SW480 (cell line): ENCODE measurements at places on chromosomes 12 and 14.

GRCh38 chr12:55682087-55682796, 25.5 kb downstream of the ITGA7 start:
- DNase-seq = peak; percentile 74

- DNase-seq = no peak
Observed at GRCh38 chr14:64005822-64006221, 153.0 kb downstream of the SYNE2 start.

DNA sequence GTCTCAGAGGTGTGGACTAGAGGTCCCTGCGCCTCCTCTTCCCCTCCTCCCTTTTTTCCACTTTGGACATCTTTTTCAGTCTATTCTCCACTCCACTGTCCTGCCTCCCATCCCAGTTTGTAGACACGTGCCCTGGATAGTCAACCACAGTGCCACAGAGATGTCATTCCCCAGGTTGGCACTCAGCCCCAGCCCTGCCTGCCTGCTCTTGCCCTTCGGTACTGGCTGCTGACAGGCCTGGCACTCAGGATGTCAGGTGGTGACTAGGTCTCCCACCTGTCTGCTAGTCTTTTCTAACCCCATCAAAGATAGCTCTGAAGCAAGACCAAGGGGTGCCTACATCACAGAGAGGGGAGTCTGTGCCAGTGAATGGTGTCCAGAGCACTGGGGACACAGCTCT, 15.8 kb downstream of the KRT71 start:
- DNase-seq = no peak

GRCh38 chr12:19198272-19198671, 68.7 kb downstream of the PLEKHA5 start:
- no peak for DNase-seq

GRCh38 chr12:95790917-95791849, 619 bp upstream of the NTN4 start:
- DNase-seq = peak; percentile 36

- DNase-seq = no peak
Observed at GRCh38 chr12:103583008-103583407, 4.1 kb upstream of the STAB2 start.

DNA sequence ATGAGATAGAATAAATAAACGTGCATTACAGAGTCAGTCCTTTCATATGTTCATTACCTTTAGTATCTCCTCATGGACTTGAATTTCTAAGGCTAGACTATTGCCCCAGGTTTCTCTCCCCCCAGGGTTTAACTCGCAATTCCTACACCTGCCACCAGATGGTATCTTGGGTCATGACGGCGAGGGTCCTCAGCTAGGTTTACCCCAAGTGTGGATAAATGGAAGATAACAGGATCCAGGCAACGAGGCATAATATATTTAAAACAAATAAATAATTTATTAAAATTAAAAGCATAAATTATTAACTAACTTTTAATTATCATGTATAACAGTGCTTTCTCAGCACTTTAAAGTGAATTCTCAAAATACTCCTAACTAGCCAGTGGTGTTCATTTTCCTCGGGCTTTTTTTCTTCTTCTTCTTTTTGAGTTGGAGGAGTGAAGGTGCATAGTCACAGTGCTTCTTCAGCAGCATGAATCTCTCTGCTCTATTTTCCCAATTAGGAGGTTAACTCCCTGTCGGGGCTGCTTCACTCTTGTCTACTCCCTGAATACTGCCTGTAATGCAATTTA, 243.5 kb upstream of the CAND1 start:
- peak; percentile 28 for DNase-seq

- peak; percentile 65 for DNase-seq
Observed at GRCh38 chr12:58540480-58541299, 379.6 kb downstream of the LRIG3 start.

GRCh38 chr14:75769047-75769685, 108.1 kb downstream of the TTLL5 start:
- DNase-seq = no peak

- no peak for DNase-seq
Observed at GRCh38 chr12:74896186-74896585, 313.5 kb downstream of the KCNC2 start.

DNA sequence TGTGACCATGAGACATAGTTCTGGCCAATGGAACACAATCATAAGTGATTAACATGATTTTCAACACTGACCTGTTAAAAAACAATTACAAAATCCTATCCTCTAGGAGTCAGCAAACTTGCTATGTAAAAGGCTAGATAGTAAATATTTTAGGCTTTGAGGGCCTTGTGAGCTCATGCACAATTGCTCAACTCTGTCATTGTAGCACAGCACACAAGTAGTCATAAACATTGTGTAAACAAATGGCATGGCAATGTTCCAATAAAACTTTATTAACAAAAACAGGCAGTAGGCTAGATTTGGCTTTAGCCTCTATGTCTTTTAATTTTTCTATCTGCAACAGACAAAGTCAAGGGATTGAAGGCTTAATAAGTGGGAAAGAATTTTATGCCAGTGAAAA, 350.7 kb downstream of the C12orf50 start:
- no peak for DNase-seq
